ENCODE measurements at places on chromosomes 1 and 21. TPM values are rescaled to one million over a fixed set of nuclear protein-coding genes. Genes with fewer than 3 reads are reported as not detected.

DNA sequence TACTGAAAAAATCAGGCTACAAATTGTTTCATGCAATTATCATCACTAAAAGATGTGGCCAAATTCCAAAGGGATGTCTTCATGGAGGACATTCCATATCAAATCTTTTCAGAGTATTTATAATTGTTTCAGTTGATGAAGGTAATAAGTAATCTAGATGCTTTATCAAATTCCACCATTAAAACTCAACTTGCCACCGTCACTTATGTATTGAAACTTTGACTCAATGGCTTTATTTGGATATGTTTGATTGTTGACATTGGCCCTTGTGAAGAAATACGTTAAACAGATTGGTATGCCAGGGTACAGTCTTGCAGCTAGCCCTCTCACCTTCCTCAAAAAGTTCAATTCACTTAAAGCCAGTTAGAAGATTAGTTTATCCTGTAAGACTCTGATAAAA, 32.2 kb upstream of the PALMD start:
- no peak overlapping the region for H3K4me3 ChIP-seq
- H3K36me3 ChIP-seq = no peaks in the 10 kb centered on the region

GRCh38 chr1:14887764-14888350, 265.7 kb upstream of the TMEM51 start:
- no peaks in the 10 kb centered on the region for H3K36me3 ChIP-seq
- no peak overlapping the region for H3K4me3 ChIP-seq
- no peaks in the 10 kb centered on the region for H3K4me1 ChIP-seq
- H3K27me3 ChIP-seq = no peaks in the 10 kb centered on the region
- H3K27ac ChIP-seq = no peak overlapping the region

DNA sequence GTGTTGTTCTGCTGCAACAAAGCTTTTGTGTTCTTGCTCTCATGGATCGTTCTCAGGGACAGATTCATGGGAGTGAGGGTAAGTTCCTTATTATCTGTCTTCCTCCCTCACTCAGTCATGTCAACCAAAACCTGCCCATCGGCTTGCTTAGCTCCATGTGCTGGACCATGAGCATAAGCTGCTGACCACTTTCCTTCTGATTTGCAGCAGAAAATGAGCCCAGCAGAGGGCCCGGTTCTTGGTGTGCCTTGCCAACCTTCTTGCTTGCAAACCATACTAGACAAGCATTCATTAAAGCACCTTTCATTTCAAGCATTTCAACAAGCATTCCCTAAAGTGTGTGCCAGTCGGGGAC, 64.0 kb upstream of the COA6 start:
- H3K4me3 ChIP-seq = no peak overlapping the region
- H3K4me1 ChIP-seq = peaks cover 5% of the 10 kb centered on the region
- H3K27ac ChIP-seq = no peak overlapping the region
- DNase-seq = no peak
- no peaks in the 10 kb centered on the region for H3K36me3 ChIP-seq
- H3K27me3 ChIP-seq = no peaks in the 10 kb centered on the region

DNA sequence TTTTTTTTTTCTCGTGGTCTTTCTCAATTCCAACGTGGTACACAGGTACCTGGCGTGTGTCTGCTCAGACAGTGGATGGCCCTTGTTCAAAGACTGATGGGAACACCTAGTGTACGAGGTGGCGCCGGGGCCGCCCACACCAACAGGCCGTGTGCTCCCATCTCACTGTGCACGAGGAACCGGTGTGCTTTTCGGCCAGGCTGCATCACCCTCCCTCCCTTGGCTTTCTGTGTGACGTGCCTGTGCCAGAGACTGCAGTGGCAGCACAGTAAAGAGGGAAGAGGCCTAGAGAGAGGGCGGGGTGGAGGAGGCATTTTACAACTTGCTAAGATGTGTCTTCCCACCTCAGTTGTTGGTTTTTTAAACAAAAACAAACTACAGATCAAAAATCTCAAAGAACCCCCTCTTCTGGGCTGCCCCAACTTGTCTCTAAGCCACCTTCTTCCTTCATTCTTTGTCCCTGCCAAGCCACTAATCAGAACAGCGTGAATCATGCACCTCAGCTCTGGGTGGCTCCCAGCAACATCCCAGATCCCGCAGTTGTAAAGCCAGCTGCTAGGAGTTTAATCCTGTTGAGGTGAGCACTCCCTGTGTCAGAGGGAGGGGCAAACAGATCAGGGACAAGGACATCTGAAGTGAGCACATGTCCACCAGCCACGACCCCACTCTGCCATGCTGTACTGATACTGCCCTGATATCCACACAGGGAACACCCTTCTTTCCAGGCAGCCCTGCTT, 20.7 kb downstream of the IRF2BP2 start:
- no peaks in the 10 kb centered on the region for H3K36me3 ChIP-seq
- no peaks in the 10 kb centered on the region for H3K27me3 ChIP-seq
- H3K4me3 ChIP-seq = no peak overlapping the region
- H3K4me1 ChIP-seq = no peaks in the 10 kb centered on the region
- no peak for DNase-seq
- no peak overlapping the region for H3K27ac ChIP-seq

DNA sequence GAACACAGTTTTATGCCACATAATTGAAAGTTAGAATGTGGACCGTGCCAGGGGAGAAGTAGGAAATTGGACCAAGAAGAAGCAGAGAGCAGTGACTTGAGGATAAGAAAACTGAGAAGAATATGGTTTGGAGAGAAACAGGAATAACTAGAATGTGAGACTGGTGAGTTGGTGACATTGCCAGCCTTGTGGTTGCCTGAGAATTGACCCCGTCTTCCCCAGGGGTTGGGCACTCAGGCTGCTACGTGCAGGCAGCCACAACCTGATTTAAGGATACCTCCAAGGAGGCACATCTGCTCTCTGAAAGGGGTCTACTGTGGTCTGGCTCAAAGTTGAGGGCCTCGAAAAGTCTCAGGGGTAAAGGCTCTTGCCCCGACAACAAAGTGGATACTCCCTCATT, 112.1 kb upstream of the ARTN start:
- DNase-seq = no peak
- H3K36me3 ChIP-seq = no peaks in the 10 kb centered on the region
- no peaks in the 10 kb centered on the region for H3K27me3 ChIP-seq
- no peak overlapping the region for H3K27ac ChIP-seq
- no peak overlapping the region for H3K4me3 ChIP-seq

GRCh38 chr1:180842491-180843275, 70.0 kb upstream of the KIAA1614 start:
- H3K36me3 ChIP-seq = no peaks in the 10 kb centered on the region
- H3K27me3 ChIP-seq = no peaks in the 10 kb centered on the region
- H3K27ac ChIP-seq = no peak overlapping the region
- DNase-seq = no peak

GRCh38 chr1:7402548-7402850, 368.6 kb upstream of the VAMP3 start:
- H3K4me3 ChIP-seq = no peak overlapping the region
- H3K27ac ChIP-seq = no peak overlapping the region
- no peaks in the 10 kb centered on the region for H3K36me3 ChIP-seq
- no peaks in the 10 kb centered on the region for H3K27me3 ChIP-seq

GRCh38 chr1:197451381-197451780, 183.3 kb downstream of the CRB1 start:
- no peaks in the 10 kb centered on the region for H3K36me3 ChIP-seq
- H3K27ac ChIP-seq = no peak overlapping the region
- no peaks in the 10 kb centered on the region for H3K4me1 ChIP-seq
- H3K4me3 ChIP-seq = no peak overlapping the region
- no peak for DNase-seq
- H3K27me3 ChIP-seq = no peaks in the 10 kb centered on the region

GRCh38 chr1:180923021-180923841, 10.5 kb downstream of the KIAA1614 start:
- H3K4me3 ChIP-seq = peak overlapping the region; percentile 23
- H3K27me3 ChIP-seq = no peaks in the 10 kb centered on the region
- no peaks in the 10 kb centered on the region for H3K36me3 ChIP-seq

DNA sequence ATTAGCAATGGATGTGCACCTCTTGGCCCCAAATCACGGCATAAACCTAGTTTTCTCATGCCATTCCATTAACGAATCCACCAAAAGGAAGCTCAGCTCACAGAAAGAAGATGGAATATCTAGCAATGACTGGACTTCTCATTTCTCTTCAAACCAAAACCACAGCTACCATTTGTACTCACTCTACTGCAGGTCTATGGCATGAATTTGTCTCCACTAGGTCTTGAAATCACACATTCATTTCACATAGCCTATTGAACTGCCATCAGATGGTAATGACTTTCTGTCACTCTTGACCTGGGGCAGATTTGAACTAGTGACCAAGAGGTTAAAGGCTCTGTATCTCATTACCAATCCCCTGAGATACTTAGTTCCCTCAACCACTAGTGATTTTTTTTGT, 382.7 kb downstream of the DPYD start:
- no peaks in the 10 kb centered on the region for H3K27me3 ChIP-seq
- no peak overlapping the region for H3K27ac ChIP-seq
- no peak overlapping the region for H3K4me3 ChIP-seq
- no peak for DNase-seq
- peaks cover 7% of the 10 kb centered on the region for H3K4me1 ChIP-seq

DNA sequence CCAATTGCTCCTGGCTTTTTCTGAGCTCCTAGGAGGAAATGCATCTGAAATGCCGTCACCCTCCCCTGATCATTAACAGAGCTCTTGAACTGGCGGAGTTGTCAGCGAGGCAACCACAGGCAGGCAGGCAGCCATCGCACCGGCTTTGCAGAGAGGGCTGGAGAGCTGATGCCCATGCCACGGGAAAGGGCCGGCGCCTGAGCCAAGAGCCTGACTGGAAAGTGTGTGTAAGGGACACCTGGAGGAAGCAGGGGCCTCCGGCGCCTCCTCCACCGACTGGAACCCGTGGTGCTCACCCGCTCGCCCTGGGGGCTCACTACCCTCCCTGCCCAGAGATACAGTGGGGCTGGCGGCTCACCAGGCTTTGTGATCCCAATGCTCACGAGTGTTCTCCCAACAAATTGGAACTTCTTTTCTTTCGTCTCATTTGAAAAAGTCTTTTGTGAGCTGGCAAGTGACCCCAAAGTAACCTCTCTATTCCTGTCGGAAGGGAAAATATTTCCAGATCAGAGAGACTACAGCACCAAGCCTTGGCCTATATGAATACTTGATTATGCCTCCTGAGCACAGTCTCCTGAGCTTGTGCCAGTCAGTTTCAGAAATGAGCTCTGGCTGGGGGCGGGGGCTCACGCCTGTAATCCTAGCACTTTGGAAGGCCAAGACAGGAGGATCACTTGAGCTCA, 97.7 kb upstream of the SLC25A33 start:
- no peaks in the 10 kb centered on the region for H3K4me1 ChIP-seq
- no peak for DNase-seq
- H3K4me3 ChIP-seq = no peak overlapping the region
- H3K36me3 ChIP-seq = no peaks in the 10 kb centered on the region
- H3K27ac ChIP-seq = no peak overlapping the region

DNA sequence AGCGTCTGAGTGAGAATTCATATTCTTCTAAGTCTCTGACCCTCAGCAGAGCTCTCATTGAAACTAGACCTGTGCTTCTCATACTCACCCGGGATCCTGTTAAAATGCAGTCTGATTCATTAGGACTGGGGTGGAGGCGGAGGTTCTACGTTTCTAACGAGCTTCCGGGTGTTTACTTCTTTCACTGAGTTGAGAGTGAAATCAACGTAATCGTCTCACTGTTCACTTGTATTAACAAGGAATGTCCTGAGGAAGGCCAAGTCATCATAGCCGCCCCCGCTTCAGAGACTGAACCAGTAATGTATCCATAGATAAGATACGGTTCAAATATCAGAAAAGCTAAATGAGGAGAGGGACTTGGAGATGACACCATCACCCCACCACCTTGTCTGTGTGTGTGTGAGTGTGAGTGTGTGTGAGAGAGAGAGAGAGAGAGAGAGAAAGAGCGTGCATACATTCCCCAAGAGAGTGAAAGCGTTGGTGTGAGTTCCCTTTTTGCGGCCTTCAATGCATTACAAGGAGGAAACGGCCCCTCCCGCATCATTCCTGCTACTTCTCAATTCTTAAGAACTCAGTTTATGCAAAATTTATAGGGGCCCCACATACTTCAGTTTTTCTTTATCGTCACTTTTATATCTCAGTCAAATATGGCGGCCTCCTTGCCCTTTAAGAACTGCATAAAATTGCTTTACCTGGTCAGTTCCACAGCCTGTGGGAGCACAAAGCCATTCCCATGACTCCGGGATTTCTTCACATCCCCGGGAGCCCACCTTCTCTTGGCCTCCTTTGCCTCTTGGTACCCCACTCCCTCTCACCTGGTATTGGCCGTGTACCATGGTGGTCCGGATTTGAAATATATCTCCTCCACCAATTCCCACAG, 19.8 kb downstream of the KMO start:
- 0 out of 2 replicates have a peak, but pooled peaks cover 2% of the 10 kb centered on the region for H3K4me1 ChIP-seq
- H3K27ac ChIP-seq = no peak overlapping the region
- DNase-seq = no peak
- no peaks in the 10 kb centered on the region for H3K36me3 ChIP-seq

DNA sequence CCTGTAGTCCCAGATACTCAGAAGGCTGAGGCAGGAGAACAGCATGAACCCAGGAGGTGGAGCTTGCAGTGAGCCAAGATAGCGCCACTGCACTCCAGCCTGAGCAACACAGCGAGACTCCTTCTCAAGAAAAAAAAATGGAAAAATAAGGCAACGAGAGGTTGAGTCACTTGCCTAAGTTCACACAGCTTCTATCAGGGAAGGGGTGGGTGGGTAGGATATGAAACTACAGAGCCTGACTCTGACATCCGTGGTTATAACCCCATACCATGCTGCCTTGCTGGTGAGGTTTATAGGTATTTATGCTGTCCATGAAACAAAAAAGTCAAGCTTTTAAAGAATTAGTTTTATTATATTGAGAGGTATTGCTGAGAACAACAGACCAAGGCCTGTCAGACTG, 61.5 kb upstream of the RAB4A start:
- H3K4me3 ChIP-seq = no peak overlapping the region
- H3K36me3 ChIP-seq = no peaks in the 10 kb centered on the region
- H3K27ac ChIP-seq = no peak overlapping the region
- no peak for DNase-seq

DNA sequence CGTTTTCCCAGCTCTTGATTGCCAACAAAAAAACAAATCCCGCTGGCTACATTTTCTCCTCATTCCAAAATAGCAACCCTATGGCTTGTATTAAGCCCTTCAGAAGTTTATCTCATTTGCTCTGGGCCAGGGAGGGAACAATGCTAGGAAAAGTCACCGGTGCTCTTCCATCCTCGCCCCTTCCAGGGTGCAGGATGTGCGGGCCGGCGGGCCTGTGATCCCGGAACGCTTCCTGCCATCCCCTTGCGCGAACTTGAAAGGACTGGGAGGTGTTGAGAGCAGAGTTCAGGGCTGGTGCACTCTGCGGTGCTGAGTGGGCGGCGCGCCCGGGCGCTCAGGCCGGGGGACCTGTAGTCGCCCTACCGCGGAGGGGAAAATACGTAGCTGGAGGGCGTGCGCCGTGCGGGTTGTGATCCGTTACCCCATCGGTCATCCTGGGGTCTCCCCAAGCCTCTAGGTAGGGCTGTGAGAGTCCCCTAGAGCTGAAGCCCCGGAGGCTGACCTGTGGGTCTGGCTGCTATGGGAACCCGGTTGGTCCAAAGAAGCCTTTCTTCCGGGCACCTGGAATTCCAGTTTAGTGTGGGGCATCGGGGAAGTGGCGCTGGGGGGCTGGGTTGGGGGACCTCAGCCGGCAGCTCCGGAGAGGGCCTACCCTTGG, 13.1 kb downstream of the NR5A2 start:
- H3K4me1 ChIP-seq = peaks cover 46% of the 10 kb centered on the region
- no peaks in the 10 kb centered on the region for H3K36me3 ChIP-seq
- H3K27ac ChIP-seq = no peak overlapping the region
- peak; percentile 82 for DNase-seq

Gene GBP2
- polyA plus RNA-seq = not detected

Gene IFNLR1
- 6.2 TPM for polyA plus RNA-seq
